Activated T-helper 1 cell treated with Interleukin-2 at 50 U/mL for 16 hours (primary cell): ENCODE measurements at places on chromosomes 5 and 9.

- DNase-seq: no peak
Observed at GRCh38 chr5:128083811-128084227, 253 bp downstream of the SLC12A2 start.

DNA sequence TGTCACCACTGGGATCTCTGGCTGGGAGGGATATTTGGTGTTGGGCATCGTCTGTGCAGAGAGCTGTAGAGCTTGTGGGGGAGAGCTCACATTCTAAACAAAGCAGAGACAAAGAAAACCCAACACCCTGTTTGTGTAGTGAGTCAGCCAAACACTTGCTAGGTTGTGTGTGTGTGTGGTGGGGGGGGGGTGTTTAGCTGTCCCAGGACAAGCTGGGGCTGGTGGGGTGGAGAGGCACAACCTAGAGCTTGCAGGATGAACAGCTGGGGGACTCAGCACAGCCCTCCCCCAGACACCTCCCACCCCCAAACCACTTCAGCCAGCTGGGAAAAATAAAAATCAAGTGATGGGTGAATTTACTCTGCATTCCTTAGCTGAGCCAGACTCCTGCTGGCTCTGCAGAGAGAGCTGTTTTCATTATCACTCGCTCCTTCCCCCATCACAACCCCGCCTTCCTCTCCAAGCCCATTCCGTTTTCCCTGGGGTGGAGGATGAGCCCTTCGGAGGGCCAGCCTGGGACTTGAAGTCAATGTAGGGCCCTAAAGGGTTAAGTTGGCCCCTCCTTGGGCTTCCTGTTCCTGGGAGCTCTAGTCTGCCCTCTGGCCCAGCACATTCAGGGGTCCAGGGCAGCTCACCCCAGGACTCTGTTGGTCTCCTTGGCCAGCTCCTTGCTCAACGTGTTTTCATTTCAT is 2.6 kb downstream of the OLFML2A start:
- no peak for DNase-seq

DNA sequence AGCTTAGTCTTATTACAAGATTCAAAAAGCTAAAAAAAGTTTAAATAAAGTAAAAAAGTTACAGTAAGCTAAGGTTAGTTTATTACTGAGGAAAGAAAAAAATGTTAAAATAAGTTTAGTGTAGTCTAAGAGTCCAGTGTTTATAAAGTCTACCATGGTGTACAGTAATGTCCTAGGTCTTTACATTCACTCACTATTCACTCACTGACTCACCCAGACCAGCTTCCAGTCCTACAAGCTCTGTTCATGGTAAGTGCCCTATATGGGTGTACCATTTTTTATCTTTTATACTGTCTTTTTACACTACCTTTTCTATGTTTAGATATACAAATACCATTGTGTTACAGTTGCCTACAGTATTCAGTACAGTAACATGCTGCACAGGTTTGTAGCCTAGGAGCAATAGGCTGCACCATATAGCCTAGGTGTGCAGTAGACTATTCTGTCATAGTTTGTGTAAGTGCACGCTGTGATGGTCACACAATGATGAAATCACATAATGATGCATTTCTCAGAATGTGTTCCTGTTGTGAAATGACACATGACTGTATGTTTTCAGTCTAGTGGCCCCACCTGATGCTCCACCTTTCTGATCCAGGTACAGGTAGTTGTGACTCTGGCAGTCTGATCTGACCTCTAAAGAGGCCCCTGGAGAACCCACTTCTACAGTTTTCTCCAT is 45.7 kb downstream of the SNX18 start:
- no peak for DNase-seq

- DNase-seq: no peak
Observed at GRCh38 chr5:108729242-108729615, 18.5 kb upstream of the FER start.

DNA sequence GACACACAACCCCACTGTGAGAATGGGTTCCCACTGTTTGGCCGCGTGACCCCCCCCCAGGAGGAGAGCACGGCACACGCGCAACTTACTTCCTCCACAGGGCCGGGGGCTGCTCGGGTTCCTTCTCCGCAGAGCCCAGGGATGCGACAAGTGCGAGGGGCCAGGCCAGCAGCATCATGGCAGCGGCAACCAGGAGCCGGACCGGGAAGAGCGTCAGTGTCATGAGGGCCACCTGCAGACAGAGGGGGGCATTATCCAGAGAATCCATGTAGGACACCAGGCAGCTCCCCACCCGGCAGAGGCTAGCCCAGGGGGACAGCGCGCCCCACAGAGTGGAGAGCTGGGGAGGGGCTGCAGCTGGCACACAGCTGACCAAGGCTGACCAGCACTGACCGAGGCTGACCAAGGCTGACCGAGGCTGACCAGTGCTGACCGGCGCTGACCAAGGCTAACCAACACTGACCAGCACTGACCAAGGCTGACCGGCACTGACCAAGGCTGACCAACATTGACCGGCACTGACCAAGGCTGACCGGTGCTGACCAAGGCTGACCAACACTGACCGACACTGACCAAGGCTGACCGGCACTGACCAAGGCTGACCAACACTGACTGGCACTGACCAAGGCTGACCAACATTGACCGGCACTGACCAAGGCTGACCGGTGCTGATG is 22.3 kb downstream of the LPCAT1 start:
- DNase-seq: no peak

GRCh38 chr5:129593525-129593924 is 133.4 kb downstream of the ADAMTS19 start:
- DNase-seq: no peak

DNA sequence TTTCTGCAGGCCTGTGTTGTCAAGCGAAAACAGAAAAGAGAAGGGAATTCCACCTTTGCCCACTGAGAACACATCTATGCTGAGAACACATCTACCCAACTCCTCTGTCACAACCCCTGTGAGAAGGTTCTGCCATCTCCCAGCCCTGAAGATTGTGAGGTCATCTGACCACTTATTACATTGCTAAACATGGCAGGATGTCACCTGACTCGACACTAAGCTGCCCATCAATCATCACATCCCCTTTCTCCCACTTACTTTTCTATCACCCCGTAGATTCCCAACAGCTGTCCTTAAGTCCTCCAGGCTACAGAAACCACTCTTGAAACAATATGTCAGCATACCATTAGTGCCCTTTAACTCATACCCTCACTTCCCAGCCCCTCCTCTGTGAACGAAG is 64.2 kb upstream of the PRSS3 start:
- DNase-seq: no peak

GRCh38 chr9:133375116-133375723 is 640 bp downstream of the SURF4 start:
- no peak for DNase-seq

DNA sequence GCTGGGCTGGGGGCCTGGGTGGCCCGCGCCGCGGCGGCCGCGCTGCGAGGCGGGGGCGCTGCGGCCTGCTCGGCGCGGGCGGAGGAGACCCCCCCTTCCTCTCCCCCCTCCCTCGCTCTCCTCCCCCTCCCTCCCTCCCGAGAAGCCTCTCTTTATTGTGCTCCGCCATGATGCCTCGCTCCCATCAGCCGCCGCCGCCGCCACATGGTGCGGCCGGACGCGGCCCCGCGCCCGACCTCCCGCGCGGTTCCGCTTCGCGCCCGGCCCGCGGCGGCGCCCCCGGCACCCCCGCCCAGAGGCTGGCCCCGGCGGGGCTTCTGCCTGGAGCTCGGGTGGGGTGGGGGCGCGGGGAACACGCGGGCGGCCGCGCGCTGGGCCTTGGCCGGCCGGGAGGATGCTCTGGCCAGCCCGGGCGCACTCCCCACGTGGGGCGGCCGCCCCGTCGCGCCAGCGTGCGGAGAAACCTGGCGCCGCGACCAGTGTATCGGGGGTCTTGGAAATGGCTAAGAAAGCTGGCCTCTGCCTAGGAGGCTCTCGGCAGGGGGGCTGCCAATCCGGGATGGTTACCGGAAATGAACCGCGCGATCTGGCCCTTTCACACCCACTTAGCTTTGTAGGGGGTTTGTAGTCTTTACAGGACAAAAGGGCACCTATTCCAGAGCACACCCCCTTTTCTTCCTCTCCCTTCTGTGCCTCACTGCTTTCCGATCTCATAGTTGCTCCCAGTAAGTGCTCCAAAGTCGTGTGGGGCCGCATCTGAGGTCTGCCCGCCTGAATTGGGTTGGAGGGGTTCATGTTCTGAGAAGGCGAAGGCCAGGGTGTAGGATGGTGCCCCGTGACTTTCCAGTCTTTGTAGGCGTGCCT is 1.0 kb downstream of the SET start:
- peak; percentile 44 for DNase-seq

GRCh38 chr5:149834246-149834855 is 104.2 kb downstream of the PPARGC1B start:
- DNase-seq: no peak

DNA sequence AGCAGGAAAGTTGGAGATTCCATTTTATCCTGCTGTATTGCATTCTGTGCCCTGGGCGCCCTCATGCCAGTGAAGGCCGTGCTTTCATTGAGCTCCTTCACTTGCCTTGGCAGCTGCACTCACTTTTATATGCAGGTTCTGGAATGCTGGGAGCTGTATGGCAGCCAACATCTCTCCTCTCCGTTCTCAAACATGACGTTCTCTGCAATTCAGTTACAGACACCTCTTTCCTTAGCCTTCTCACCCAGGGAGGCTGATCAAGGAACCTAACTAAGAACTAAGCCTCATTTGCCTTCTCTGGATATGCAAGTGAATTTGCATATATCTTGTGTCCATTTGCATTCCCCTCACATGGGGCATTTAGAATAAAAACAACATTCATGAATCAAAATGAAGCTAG is 29.4 kb upstream of the PURA start:
- no peak for DNase-seq

GRCh38 chr5:173602423-173602822 is 14.0 kb downstream of the BOD1 start:
- DNase-seq: no peak

DNA sequence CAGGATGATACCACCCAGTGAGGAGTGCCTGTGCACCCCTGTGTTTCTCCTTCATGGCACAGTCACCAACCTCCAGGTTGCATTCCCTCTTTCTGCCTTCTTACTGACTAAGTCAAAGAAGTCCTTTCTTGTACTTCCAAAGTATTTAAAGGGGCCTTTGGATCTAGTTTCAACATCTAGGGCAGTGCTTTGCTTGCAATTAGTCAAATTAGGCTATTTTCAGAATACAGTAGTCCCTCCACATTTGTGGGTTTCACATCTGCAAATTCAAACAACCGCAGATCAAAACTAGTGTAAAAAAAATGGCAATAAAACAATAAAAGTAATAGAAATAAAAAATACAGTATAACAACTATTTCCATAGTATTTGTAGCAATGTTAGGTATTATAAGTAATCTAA is 333.9 kb upstream of the SEMA6A start:
- DNase-seq: no peak

- no peak for DNase-seq
Observed at GRCh38 chr9:121373011-121373729, 3.1 kb upstream of the STOM start.

GRCh38 chr5:146395193-146395592 is 51.9 kb upstream of the TCERG1 start:
- DNase-seq: no peak

GRCh38 chr5:18171684-18172083 is 537.4 kb downstream of the TAF11L14 start:
- DNase-seq: no peak

- no peak for DNase-seq
Observed at GRCh38 chr5:53161876-53162275, 52.3 kb upstream of the MOCS2 start.

DNA sequence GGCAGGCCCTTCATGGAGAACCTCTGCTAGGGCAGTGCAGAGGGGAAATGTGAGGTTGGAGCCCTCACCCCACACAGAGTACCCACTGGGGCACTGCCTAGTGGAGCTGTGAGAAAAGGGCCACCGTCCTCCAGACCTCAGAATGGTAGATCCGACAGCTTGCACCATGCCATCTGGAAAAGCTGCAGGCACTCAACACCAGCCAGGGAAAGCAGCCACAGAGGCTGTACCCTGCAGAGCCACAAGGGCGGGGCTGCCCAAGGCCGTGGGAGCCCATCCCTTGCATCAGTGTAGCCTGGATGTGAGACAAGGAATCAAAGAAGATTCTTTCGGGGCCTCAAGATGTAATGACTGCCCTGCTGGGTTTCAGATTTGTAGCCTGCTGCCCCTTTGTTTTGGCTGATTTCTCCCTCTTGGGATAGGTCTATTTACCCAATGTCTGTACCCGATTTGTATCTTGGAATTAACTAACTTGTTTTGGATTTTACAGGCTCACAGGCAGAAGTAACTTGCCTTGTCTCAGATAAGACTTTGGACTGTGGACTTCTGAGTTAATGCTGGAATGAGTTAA is 16.6 kb upstream of the ZDHHC11 start:
- no peak for DNase-seq

DNA sequence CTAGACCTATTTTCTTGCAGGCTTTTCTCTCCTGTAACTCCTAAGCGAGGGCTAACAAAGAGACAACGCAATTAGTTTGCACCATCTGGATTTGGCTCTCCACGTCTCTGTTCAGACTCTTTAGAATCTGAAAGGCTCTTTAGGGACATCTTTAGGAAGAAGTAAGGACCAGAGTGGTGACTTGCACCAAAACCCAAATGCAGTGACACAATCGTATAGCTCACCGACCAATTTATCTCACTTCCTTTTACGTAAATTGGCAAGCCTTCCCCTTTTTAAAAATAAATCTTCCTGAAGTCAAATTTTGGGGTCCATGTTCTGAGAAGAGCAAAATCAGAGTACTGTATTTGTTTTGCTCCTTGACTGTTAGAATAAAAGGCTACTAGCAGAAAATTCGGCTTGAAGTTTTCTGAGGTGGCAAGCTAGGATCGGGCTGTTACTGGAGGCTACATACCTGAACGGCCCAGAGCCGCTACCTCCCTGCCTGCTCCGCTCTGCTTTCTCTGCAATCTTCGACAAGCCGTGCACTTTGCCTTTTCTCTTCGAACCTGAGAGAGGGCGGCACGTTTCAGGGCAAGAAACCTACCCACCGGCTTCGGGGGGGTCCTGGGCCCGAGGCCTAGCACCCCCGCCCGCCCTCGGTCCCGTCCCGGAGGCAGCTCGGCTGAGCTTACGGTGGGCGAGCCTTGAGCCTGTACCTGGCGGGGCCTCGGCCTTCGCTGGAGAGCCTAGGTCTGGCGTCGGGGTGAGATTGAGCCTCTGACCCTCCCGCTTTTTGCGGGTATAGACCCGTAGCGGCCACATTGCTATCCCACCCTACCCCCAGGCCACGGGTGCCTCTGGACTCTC is 537 bp downstream of the MEIKIN start:
- DNase-seq: no peak

DNA sequence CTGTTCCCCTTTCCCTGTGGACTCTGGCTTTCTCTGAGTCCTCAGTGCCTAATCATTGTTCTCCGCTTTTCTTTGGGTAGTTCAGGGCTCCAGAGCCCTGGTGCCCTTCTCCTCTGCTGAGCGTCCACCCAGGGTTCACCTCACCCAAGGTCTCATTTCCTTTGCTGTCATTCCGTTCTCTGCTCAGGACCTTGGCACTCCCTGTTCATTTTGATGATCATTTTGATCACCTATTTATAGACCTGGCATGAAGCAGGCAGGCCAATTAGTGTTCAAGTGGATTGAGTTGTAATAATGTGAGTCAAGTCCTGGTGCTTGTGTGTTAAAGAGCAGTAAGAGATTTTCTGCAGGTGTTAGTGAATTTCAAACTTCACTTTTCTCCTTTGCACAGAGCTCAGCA is 3.6 kb downstream of the TRIO start:
- DNase-seq: no peak

GRCh38 chr9:105886136-105886535 is 191.8 kb downstream of the TMEM38B start:
- DNase-seq: no peak
